T-helper 1 cell (primary cell): ENCODE measurements at places on chromosomes 6 and 20.

DNA sequence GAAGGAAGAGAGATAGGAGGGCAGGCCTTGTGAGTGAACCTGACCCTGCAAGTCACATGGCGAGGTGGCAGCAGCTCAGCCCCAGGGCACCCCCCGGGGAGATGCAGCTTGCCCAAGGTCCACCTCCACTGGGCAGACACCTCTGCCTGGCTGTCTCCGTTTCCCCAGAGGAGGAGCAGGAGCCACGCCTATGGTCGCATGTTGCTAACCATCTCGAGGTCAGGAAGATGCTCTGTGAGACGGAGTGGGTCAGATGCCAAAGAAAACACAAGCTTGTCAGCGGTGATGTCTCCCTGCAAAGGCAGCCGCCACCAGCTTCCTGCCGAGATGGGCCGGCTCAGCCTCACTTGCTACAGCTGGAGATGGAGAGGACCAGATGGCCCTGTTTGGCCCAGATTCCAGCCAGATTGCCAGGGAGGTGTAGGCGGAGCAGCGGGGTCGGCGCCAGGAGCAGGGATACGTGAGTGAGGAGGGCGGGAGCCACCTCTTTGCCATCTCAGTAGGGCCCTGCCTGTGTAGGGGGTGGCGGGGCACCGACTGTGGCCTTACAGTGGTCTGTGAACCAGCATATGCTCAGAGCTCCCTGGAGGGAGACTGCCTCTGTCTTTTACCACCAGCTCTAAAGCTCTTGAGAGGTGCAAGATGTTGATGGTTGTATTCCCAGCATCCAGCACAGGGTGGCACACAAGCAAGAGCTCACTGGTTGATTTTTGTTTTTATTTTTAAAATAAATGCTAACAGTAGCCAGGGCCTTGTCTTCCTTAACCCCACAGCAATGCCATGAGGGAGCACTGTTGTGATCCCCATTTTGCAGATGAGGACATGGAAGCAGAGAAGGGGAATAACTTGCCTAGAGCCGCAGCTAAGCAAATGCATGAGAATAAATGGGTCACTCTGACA is 42.9 kb upstream of the FAM83D start:
- no peak for DNase-seq

GRCh38 chr6:97222903-97223302 is 60.1 kb downstream of the MMS22L start:
- DNase-seq = no peak

GRCh38 chr6:3847521-3847920 is 1.7 kb upstream of the FAM50B start:
- DNase-seq = no peak

DNA sequence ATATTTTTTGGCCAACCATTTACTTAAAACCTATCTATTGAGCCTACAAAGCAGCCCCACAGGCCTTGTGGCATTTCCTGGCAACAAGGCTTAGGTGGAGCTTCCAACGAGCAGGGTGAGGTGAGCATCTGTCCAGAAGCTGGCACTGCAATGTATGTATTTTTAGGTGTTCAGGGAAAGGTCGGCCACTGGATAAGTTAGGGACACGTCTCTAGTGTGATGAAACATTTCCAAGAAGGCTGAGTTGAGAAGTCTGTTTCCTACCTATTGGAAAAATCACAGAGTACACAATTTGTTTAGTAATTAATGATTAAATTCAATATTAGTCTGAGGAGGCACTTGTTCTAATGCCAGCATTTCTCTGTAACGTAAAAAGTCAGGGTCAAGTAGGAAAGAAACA is 17.8 kb upstream of the RCAN2 start:
- DNase-seq = no peak

DNA sequence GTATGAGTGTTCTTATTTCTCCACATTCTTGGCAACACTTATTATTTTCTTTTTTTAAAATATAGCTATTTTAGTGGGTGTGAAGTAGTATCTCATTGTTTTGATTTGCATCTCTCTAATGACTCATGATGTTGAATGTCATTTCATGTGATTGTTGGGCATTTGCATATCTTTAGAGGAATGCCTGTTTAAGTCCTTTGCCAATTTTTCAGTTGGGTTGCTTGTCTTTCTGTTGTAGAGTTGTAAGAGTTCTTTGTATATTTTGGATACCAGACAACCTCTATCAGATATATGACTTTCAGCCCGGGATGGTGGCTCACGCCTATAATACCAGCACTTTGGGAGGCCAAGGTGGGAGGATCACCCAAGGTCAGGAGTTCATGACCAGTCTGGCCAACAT is 5.1 kb upstream of the POPDC3 start:
- no peak for DNase-seq

GRCh38 chr6:101537753-101538316 is 144.3 kb downstream of the GRIK2 start:
- no peak for DNase-seq

- no peak for DNase-seq
These were observed 100.8 kb upstream of the SLC35B3 start for GRCh38 chr6:8536122-8536521.

DNA sequence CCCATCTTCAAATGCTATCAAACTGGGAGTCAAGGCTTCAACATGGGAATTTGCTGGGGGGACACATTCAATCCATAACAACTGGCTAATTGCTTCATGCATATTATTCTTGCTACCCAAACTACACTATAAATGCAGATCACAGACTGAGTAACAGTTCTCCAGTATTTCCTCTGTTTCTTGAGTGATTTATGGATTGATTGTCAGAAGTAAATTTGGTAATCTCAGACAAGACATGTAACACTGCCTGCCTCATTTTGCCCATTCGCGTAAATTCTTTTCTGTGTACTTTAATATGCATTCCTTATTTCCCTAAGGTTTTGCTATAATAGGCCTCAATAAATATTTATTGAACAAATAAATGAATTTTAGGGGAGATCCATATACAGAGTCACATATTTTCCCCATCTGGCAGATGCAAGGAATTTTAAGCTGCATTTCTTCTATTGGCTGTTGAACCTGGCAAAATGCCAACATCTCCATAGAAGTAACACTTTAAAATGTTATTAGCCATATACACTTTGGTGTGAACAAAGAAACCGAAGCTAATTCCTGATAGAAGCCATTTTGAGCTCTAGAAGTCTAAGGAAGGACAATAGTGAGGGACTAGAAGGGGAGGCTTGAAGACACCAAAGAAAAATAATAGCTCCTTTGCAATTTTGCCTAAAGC is 98.2 kb downstream of the QRSL1 start:
- no peak for DNase-seq

- peak; percentile 21 for DNase-seq
These were observed 744 bp downstream of the VSX1 start for GRCh38 chr20:25081065-25081729.

GRCh38 chr20:48471759-48472408 is 355.9 kb downstream of the PREX1 start:
- no peak for DNase-seq

- no peak for DNase-seq
These were observed 106.5 kb upstream of the LAMP5 start for GRCh38 chr20:9407805-9408421.

DNA sequence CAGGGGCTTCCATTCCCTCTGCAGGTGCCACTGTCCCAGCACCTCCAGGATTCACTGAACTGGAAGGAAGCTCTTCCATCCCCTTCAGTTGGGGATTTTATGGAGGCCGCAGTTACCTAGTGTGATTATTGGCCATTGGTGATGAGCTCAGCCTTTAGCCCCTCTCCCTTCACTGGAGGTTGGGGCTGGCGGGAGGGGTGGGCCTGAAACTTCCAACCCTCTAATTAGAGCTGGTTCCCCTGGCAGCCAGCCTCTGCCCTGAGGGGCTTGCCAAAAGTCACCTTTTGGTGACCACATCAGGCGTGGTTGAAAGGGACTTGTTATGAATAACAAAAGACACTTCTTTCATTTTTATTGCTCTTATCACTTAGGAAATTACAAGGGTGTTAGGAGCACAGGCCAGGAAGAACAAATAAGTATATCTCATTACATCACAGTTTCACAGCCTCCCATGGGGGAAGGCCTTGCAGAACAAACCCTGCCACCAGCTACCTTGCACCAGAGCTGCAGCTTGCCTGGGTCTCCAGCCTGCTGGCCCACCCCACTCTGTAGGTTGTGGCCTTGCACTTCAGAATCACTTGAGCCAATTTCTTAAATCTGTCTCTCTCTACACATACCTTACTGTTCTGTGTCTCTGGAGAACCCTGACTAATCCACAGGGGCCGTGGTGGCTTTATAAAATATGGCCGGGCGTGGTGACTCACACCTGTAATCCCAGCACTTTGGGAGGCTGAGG is 5.0 kb downstream of the PYGB start:
- no peak for DNase-seq

GRCh38 chr20:56343861-56344381 is 14.9 kb upstream of the FAM210B start:
- DNase-seq = no peak

GRCh38 chr20:1809611-1810510 is 85.3 kb upstream of the SIRPA start:
- no peak for DNase-seq

DNA sequence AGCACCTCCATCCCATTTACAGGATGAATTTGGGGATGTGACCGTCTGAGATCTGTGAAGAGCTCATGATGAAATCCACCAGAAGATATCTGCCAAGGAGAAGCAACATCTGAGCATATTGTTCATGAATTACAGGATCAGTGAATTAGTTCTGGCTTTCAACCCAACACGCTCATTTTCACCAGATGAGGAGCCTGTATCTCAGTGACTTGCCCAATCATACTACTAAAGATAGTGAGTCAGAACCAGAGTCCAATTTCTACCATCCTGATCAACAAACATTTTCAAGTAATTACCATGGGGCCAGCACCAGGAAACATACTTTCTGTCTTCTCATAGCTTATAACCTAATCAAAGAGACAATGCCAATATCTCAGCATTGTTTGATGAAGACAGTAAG is 116.6 kb downstream of the ZDHHC14 start:
- no peak for DNase-seq

- DNase-seq = no peak
These were observed 60.8 kb downstream of the SYNDIG1 start for GRCh38 chr20:24530131-24530680.

DNA sequence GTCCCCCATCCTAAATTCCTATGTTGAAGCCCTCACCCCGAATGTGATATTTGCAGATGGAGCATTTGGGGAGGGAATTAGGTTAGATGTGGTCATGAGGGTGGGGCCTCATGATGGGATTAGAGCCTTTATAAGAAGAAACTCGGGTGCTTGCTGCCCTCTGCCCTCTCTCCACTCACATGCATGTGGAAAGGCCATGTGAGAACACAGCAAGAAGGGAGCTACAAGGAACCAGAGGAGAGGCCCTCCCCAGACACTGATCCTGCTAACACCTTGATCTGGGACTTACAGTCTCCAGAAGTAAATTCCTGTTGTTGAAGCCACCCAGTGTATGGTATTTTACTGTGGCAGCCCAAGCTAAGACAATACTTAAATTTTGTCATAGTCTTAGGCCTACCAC is 69.6 kb upstream of the TULP1 start:
- no peak for DNase-seq

GRCh38 chr6:132768051-132768517 is 10.4 kb upstream of the VNN2 start:
- no peak for DNase-seq

GRCh38 chr6:123529058-123529457 is 107.7 kb downstream of the TRDN start:
- no peak for DNase-seq

- DNase-seq = no peak
These were observed 24.8 kb downstream of the TASP1 start for GRCh38 chr20:13613917-13614316.
